ENCODE measurements at places on chromosomes 3 and 15. TPM values are rescaled to one million over a fixed set of nuclear protein-coding genes. Genes with fewer than 3 reads are reported as not detected.

The SLC6A1 gene
- not detected for total RNA-seq

The GOLGA8G gene
- not detected for total RNA-seq

The DPPA2 gene
- total RNA-seq: not detected

The QTRT2 gene
- total RNA-seq: 38.0 TPM

The SLC28A2 gene
- total RNA-seq: not detected

The CCDC39 gene
- not detected for total RNA-seq

The ECE2 gene
- total RNA-seq: not detected

The CEMIP gene
- total RNA-seq: not detected

The MESP1 gene
- total RNA-seq: 6.2 TPM

The B3GALNT1 gene
- total RNA-seq: 1.4 TPM

The MORC1 gene
- not detected for total RNA-seq

The MANF gene
- total RNA-seq: 109 TPM

The STX19 gene
- not detected for total RNA-seq

The OR5K2 gene
- total RNA-seq: not detected

The IL12A gene
- total RNA-seq: not detected

The GYG1 gene
- 12.8 TPM for total RNA-seq

The CHST2 gene
- total RNA-seq: 1.9 TPM

The LINGO1 gene
- not detected for total RNA-seq

The TGM4 gene
- total RNA-seq: not detected

The LARP6 gene
- total RNA-seq: not detected

The GOLGA6L9 gene
- total RNA-seq: 1.2 TPM

The CXCR6 gene
- total RNA-seq: 1.8 TPM

The CPN2 gene
- not detected for total RNA-seq

The A4GNT gene
- not detected for total RNA-seq

The PLSCR5 gene
- not detected for total RNA-seq

The ASB14 gene
- not detected for total RNA-seq

The MEX3B gene
- total RNA-seq: 1.5 TPM

The KBTBD12 gene
- total RNA-seq: not detected

The NOX5 gene
- total RNA-seq: not detected

The DLEC1 gene
- 1.9 TPM for total RNA-seq

The SEMA3B gene
- total RNA-seq: 0.77 TPM

The KNG1 gene
- not detected for total RNA-seq

The MAP6D1 gene
- not detected for total RNA-seq

The BNC1 gene
- total RNA-seq: not detected

The FOXB1 gene
- total RNA-seq: not detected

The CEP152 gene
- 57.7 TPM for total RNA-seq
